ENCODE measurements at places on chromosomes 2 and 18.

DNA sequence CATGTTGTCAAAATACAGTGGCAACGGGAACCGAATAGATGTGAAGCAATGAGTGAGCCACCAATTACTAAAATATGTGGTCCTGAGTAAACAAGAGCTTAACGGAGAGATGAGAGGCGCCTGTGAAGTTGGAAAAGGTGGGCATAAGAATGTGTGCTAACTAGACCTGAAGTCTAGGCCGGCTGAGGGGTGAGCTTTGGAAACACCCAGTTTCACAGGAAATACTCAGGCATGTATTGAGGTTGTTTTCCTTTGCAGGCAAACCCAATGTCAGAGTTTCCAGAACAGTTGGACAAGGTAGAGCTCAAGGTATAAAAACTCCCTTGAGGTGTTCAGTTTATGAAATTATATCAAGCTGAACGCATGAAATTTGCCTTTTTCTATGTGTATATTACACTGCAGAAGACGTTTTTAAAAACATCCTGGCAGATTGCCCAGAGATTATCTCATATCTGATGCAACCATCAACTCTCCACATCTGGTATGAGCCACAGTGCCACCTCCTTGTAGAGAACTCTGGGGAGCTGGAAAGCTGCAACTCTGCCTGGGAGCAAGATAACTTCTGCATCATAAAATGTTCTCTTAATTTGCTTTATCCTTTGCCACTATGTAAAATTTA lies 3.9 kb upstream of the WDSUB1 start:
- no peak for DNase-seq

- peak; percentile 75 for DNase-seq
Measured at GRCh38 chr2:238231251-238231793, 8.5 kb downstream of the HES6 start.

DNA sequence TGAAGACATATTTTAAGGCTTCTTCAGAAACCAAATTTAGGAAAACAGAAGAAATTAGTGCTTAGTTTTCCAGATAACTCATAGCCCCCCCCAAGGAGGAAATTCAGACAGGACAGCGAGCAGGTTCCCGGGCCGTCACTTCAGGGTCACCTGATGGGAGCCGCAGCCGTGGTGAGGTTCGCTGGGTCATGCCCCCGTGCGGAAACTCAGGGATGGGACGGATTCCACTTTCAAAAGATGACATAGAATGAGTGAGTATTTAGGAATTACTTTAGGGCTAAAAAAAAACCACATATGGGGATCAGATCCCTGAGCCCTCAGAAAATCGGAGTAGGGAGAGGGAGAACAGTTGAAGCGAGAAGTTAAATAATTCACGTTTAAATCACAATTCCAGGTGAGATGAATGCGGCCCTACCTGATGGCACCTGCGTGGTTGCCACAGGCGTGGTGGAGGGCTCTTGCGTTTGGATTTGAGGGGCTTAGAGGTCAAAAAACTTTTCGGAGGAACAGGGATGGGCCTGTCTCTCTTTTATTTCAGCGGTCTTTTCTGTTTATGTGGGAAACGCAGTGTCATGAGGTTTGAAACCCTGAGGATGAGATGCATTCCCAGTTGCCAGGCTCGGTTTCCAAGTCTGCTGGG lies 114.4 kb downstream of the NFATC1 start:
- DNase-seq: no peak

DNA sequence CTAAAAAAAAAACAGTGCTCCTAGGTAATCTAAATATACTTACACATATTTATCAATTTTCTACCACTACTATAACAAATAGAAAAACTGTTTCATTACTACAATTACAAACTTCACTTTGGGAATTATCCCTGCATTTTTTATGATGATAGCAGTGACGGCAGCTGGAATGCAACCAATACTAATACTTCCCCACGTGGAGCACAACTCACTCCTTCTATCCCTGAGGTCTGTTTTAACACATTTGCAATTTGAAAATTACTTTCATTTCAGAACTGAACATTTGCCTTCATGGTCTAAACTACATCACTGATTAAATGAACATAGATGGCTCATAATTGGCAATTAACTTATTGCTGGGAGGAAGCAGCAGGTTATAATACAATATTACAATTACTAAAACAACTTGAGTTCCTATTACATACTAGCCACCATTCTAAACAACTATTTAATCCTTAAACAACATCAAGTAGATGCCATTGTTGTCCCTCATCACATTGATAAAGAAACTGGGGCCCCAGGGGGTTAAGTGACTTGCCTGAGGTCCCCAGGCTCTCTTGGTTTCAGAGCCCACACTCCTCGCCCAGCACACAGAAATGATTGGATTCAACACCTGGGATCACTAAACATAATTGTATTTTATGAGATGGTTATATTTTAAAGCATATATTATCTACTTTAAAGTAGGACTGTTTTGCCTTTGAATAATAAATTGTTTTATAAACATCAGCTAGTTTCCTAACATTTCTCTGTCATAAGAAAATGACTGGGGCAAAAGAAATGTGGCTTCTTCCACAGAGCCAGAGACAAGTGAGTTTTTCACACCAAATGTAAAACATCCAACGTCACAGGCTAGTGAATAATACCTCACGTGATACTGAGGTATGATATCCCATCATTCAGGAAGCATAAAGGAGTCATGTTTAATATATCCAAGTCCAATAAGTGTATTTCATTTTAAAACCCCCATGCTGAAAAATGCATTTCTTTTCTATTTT lies 6.2 kb downstream of the COLEC12 start:
- no peak for DNase-seq

DNA sequence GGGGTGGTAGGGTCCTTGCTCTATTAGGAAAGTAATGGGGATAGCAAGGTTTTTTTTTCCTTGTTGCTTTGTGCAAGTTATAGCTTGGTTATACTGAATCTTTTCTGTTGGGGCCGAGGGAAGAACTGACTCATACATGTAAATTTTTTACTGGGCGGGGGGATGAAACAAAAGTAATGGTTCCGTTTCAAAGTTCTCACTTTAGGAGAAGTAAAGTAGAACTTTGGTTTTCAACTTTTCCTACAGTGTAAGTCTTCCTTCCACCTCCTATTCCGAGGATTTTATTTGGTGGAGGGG lies 1.1 kb downstream of the AFTPH start:
- no peak for DNase-seq

DNA sequence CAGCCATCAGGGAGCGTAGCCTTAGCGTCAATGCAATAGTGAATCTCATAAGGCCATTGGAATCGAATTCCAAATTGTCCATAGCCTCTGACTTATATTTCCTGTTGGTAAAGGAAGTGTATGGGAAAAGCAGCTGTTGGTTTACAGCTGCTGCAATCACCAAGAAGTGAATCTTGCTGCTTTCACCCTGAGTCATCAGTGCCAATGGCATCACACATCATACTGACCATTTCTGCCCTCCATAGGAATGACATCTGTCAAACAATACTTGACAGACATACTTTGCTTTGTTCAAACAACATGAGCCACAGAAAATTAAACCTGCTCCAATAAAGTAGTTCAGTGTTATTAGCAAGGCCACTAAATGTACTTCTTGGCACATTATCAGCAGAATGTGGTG lies 111.2 kb upstream of the KLHL29 start:
- DNase-seq: no peak

GRCh38 chr18:7370802-7371201 lies 139.9 kb downstream of the LRRC30 start:
- no peak for DNase-seq

GRCh38 chr18:45557287-45557686 lies 58.0 kb upstream of the SLC14A2 start:
- DNase-seq: no peak

- no peak for DNase-seq
Measured at GRCh38 chr18:11309172-11309571, 159.8 kb upstream of the PIEZO2 start.

GRCh38 chr18:8254654-8255053 lies 354.6 kb upstream of the RAB12 start:
- no peak for DNase-seq

- DNase-seq: no peak
Measured at GRCh38 chr2:145638675-145639074, 1118.8 kb upstream of the ZEB2 start.

GRCh38 chr18:25370391-25370790 lies 18.4 kb upstream of the ZNF521 start:
- no peak for DNase-seq
